Right ventricle myocardium inferior (tissue), 1 donor: ENCODE measurements at places on chromosomes 4 and X.
A peak's percentile ranks its signal among the peaks of the same experiment; 100 is the strongest.

DNA sequence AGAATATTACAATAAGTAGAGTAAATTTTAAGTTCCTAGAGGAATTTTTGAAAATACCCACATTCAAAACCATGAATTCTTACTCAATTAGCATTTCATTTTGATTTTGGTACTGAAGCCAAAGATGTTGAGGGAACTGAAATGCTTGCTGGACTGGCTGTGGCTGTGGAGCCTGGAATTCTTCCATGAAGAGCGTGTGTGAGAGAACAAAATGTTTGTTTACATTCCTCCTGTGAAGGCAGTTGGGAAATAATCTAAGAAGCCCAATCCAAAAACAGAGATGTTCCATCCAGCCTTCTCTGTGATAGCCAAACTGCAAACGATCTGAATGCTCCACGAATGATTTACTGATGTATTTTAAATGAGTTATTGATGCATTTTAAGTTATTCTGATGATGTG is 3.8 kb upstream of the ADH1B start:
- no peak for DNase-seq

- DNase-seq = peak; percentile 0
Measured at GRCh38 chr4:16588651-16589050, 309.8 kb downstream of the LDB2 start.

GRCh38 chr4:156560701-156561100 is 410.9 kb downstream of the PDGFC start:
- no peak for DNase-seq

DNA sequence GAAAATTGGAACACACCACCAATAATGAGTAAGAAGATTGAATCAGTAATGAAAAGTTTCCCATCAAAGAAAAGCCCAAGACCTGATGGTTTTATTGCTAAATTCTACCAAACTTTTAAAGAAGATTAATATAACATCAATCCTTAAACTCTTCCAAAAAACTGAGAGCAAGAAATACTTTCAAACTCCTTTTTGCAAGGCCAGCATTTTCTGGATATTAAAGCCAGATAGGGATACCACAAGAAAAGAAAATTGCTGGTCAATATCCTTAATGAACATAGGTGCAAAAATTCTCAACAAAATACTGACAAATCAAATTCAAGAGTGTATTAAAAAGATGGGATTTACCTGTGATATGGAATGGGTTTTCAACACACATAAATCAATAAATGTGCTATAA is 484.6 kb downstream of the ANKRD50 start:
- DNase-seq = no peak

DNA sequence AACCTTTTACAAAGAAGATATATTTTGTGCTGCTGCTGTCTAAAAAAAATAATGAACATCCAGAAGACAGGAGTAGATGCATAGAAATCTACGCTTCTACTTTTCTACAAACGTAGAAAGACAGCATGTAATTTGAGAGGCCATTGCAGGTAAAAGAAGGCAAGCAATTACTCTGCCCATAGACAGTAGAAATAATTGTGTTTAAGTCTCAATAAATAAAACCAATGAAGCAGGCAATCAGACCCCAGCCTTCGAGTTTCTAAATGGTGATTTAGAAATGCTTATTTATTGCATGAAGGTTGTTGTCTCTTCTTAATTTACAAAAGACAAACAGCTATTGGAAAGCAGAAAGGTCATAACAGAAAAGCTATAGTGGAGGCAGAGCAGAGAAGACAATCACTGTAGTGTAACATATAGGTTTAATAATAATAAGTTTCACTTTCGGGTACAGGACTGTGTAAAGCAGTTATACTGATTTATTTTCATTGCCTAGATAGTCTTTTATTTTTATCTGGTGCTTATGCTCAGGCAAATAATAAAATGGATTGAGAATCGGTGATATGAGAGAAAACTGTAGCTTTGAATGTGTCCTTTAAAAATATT is 123.0 kb upstream of the TACR3 start:
- DNase-seq = no peak

- DNase-seq = no peak
Measured at GRCh38 chr4:159293811-159294515, 191.1 kb downstream of the RAPGEF2 start.

DNA sequence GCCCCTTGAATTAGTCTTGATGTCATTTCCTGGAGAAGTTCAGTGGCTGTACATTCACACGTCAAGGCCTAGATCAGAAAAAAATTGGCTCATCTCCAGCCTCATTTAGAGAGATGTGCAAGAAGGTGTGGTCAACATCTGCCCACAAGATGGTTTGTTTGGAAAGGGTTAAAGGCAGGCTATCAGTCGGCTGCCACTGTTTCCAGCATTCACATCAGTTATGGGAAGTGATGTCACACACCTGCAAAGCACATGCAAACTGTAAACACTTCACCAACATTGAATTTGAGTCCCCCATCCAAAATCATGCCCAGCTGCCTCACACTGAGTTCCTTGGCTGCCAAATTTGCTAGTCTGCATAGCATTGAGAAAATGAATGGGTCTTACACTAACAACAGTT is 498.3 kb upstream of the INTU start:
- no peak for DNase-seq

DNA sequence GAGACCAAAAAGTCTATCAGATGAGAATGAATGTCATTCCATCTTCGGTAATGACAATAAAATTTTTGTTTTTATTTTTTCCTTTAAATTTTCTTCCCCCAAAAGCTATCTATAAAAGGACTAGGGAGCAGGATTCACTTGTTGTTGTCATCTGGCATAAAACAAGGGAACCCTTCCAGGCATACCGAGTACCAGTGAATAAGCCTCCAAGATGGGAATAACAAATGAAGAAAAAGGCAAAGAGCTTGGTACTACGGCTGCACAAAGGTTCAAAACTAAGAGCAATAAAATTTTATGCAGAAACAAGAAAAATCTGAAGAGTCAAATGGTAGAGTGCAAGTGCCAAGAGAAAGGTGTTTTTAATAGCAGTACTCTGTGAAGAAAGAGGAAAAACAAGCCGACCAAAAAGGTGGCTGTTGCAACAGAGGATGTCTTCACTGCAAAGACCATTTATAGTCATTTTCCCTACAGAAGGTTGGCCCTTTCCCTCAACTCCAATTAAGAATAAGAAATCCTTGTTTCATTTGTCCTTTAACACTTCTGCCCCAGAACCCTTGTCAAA is 25.8 kb downstream of the PPP3CA start:
- DNase-seq = no peak

DNA sequence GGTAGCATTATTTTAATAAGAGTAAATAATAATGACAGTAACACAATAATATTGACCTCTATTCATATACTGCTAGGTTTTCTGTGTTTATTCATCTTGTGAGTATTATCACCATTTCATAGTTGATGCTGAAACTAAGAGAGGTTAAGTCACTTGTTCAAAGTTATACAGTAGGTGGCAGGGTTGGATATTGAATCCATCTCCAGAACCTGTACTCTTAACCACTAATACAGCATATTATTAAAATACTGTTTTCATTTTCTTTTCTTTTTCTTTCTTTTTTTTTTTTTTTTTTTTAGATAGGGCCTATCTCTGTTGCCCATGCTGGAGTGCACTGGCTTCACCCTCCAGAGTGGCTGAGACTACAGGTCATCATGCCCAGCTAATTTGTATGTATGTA is 7.1 kb upstream of the ELF2 start:
- no peak for DNase-seq

- DNase-seq = no peak
Measured at GRCh38 chrX:149129767-149130166, 375.3 kb downstream of the IDS start.

GRCh38 chr4:5460106-5460801 is 248.1 kb downstream of the EVC2 start:
- DNase-seq = no peak

GRCh38 chr4:24771241-24771640 is 24.1 kb upstream of the SOD3 start:
- DNase-seq = no peak

DNA sequence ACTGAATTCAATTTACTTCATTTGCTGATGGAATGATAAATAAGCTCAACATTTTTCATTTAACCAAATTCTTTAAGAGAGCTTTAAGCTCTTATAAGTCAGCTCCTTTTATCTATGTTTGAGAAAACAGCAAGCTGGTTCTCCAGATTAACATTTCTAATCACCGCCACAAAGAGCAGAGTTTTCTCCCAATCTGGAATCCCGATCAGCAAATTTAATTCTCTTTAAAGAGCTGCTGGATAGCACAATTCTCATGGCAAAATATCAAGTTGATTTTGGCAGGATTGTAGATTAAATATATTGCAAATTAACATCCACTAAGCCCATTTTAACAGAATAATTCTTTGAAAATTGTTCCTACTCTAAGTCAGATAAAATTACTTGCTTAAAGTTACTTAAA is 48.8 kb downstream of the RPS6KA3 start:
- no peak for DNase-seq

DNA sequence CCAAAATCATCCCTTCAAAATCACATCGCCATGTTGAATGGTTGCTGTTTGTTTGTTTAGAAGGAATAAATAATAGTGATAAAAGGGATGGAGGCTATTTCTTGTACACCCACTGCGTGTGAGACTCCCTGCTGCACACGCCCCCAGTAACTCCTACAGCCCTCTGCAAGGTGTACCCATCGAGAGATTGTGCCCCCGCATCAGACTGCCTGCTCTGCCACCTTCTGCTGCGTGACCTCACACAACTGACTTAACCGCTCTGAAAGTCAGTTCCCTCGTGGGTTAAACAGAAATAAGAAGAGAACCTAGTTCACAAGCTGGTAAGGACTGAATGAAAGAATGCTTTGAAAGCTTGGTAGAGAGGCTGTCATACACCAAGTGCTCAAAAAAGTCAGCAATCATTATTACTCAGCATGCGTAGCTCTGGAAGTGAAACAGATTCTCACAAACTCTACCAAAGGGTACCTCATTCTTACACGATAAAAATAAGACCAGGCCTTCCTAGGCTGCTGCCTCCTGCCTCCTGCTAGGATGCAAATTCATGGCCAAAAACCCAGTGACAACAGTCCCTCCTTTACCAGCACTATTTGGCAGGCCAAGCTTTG is 147.1 kb downstream of the CPEB2 start:
- DNase-seq = no peak

DNA sequence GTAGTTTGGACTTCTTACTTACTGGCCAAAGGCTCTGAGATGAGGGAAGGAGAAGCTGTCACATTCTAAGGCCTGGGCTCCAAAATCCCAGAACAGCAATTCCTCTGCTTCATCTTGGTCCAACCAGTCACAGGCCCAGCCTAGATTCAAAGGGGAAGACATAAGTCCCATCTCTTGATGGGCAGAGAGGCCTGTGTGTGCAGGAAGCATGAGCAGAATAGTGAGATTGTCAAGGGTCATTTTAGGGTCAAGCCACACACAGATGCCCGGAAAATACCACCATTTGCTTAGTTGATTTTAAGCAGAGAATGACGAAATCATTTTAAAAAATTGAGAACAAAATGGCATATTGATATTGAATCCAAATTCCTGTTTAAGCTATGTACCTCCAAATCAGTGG is 580.9 kb upstream of the ZFP42 start:
- no peak for DNase-seq

GRCh38 chrX:10571260-10571659 is 49.1 kb downstream of the MID1 start:
- no peak for DNase-seq

- DNase-seq = peak; percentile 83
Measured at GRCh38 chr4:184267673-184268583, 50.3 kb upstream of the ENPP6 start.

DNA sequence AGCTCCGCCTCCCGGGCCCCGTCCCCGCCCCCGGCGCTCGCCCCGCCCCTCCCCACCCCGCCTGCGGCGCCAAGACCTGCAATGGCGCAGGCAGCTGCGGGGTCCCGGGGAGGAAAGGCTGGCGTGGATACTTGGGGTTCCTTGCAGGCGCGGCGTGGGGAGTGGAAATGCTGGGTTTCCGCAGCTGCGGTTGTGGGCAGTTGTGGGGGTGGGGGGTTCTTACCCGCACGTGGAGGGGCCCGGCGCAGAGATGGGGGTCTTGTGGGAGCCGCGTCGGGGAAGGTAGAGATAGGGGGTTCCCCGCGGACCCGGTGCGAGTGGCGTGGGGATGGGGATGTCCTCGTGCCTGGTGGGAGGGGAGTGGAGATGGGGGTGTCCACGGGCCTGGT is 680 bp upstream of the ASMTL start:
- no peak for DNase-seq

DNA sequence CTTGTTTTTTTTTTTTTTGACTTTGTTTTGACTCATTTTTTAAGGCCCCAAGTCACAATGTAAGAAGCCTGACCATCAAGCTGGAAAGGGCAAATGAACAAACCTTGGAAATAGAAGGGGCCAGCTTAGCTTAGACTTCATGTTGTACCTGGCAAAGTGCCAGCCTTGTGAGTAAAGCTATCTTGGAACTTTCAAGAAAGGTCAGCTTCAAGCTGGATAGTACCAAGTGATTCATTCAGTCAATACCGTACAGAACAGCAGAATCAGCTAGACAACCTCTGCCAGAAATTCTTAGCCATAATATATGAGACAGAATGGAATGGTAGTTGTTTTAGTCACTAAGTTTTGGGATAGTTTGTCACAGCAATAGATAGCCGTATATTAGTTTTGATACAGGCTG is 1492.2 kb upstream of the TENM3 start:
- DNase-seq = no peak

DNA sequence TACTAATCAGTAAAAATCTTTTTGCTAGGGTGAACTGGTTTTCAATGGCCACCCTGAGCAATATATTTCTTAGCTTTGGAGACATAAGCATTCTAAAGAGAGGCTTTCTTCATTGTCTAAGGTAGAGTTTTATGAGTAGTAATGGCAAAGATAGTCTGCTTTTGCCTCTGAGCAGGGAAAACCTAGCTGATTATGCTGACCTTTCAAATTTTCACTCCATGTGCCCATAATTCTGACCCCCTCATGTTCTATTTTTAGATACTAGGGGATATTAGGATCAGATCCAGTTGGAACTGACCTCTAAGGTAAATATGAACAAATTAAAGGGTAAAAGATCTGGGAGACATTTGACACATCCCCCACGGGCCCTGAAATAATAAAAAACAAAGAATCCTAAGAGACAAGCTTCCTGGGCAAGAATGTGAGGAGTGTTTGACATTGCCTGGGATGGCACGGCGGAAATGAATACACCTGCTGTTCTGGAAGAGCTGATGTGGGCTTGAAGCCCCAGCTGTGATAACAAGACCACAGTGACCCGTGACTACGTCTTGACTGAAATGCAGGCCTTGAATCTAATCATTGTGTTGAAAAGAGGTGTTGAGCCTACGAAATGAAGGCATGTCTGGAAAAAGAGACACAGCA is 392.1 kb upstream of the FRG1 start:
- DNase-seq = no peak

DNA sequence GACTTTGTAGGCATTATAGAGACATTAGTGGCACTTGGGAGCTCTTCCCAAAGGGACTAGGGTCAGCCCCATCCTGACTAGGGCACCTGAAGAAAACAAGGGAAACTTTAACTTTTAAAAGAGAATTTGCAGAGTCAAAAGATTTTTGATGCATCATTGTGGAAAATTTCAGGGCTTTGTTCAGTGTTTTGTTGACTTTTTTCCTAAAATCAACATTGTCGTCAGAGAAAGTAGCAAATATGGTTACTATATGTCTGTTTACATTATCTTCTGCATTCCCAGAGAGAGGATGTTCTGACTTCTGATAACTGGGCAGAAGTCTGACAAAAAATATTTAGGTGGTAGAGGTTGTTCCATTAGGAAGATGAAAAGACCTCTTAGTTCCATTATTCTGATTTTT is 51.9 kb downstream of the LUZP4 start:
- DNase-seq = no peak
